Activated T-helper 2 cell treated with anti-CD3 and anti-CD28 coated beads, Interferon-gamma antibody, Interleukin-2, Interleukin-4, amounts not matched to agents 10 μg/mL and 5 μg/mL and 100 μg/mL, durations not matched to agents 14 hours and 24 hours and 36 hours (primary cell): ENCODE measurements at places on chromosomes 5 and 9.

GRCh38 chr5:94209774-94210355 is 408.5 kb downstream of the KIAA0825 start:
- no peak for DNase-seq

DNA sequence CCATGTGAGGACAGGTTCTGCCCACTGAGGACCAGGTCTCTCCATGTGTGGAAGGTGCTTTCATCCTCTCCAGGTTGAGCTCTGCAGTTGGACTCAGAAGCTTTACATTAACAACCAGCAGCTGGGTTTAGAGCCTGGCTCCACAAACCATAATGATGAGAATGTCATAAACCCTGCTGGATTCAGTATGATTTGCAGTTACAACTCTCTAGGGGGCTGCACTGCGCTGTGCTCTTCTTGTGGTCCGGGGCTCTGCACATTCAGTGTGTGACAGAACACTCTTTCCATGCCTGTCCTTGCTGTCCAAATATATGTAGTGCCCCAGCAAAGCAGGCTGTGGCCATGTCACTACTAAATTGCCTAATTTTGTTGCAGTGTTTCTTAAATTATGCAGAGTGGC is 334.3 kb downstream of the ICE1 start:
- no peak for DNase-seq

DNA sequence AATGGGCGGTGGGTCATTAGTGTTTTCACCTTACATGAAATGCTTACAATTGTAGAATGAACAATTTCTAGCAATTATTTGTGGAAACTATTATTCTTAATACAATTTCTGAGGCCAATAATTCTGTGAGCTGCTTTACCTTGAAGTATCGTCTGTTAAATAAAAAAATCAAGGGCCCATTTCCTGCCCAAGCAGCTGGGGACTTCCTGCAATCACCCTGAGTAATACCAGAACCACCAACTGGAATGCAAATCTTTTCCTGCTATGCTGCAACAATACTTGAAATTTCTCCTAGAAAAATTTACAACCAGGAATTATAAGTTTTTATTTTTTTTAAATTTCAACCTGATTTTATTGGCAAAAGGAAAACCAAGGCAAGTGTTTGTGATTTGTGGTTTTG is 52.6 kb downstream of the ADAMTS16 start:
- DNase-seq, result no peak

DNA sequence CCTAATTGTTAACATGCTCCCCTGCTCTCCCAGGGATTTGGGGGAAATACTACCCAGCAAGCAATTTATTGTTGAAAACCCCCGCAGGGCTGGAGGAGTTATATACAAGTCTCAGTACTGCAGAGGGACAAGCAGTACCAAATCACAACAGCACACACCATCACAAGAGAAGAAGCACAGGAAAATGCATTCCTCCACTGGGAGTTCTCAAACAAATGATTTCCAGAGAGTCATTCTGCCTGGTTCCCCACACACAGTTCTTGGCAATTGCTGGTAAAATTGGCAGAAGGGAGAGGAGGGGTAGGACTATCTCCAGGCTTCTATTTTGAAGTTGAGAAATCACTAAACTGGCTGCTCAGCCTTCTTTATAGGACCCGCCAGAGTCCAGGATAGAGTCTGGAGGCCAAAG is 16.8 kb downstream of the SIL1 start:
- no peak for DNase-seq

GRCh38 chr9:94882966-94883641 is 156.6 kb downstream of the AOPEP start:
- no peak for DNase-seq

GRCh38 chr5:50699737-50700136 is 33.3 kb downstream of the PARP8 start:
- no peak for DNase-seq

DNA sequence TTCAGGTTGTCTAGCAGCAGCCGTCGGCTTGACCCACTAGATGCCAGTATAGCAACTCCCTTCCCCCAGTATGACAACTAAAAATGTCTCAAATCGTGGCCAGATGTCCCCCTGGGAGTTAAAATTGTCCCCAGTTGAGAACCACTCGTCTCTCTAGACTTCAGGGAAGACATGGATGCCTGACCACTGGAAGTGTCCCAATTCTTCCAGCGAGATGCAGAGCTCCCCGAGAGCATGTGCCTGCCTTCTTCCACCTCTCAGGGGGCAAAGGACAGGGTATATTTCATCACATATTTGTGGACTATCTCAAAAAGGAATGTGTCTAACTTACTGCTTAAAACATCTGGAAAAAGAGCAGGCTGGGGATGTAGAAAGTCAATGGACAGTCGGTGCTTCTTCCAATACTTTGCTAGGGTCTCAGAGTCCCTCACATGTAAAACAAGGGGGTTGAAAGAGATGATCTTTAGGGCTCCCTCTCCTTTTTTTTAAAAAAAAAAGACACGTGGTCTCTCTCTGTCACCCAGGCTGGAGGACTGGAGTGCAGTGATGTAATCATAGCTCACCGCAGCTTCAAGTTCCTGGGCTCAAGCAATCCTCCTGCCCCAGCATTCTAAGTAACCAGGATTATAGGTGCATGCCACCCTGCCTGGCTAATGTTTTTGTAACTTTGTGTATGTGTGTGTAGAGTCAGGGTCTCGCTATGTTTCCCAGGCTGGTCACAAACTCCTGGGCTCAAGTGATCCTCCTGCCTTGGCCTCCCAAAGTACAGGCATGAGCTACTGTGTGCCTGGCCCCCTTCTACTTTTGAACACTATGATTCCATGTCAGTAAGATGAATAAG is 190.6 kb downstream of the DAB2IP start:
- DNase-seq, result no peak

DNA sequence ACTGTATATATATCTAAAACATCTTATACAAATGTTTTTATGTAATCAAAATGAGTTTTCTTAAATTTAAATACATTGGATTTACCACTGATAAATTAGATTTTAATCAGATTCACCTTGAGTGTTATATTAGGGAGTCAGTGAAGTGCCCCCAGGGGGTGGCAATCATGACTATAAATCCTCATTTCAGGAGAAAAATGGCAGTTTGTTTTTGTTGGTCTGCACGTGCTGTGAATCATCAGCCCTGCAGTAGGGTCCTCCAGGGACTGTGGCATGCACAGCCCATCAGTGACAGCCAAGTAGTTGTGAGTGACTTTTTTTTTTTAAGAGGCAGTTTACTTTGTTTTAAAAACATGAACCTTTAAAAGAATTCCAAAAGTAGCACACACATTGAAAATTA is 65.2 kb downstream of the ZSWIM6 start:
- DNase-seq, result no peak

GRCh38 chr9:111063332-111063731 is 25.1 kb upstream of the LPAR1 start:
- no peak for DNase-seq

GRCh38 chr9:95435074-95435728 is 81.6 kb downstream of the PTCH1 start:
- DNase-seq, result no peak

GRCh38 chr5:117411701-117412100 is 837.1 kb upstream of the SEMA6A start:
- DNase-seq, result no peak

- no peak for DNase-seq
Observed at GRCh38 chr5:139743001-139743771, 52.4 kb upstream of the PSD2 start.

- no peak for DNase-seq
Observed at GRCh38 chr9:131048332-131048731, 39.4 kb downstream of the LAMC3 start.

GRCh38 chr9:32644698-32645097 is 9.2 kb upstream of the TAF1L start:
- DNase-seq, result no peak

GRCh38 chr5:169944922-169945680 is 35.2 kb downstream of the INSYN2B start:
- no peak for DNase-seq

DNA sequence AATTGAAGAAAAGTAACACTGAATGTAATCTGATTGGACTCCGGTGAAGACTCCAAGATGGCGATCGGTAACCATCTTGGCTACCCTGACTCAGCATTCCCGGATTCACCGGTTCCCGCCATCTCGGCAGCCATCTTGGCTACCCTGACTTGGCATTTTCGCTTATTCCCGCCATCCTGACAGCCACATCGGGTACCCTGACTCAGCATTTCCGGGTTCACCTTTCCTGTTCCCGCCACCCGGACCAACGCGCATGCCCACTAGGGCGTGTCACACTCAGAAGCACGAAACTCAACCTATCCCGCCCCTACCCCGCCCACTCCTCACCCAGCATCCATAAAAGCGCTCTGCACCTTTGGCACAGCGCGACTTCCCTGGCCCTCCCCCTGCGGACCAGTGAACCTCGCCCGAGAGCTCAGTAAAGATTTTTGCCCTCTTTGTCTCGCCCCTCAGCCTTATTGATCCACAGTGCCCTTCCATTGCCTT is 17.2 kb downstream of the SPTLC1 start:
- DNase-seq, result peak; percentile 65

GRCh38 chr5:4547547-4547946 is 592.6 kb upstream of the ADAMTS16 start:
- no peak for DNase-seq

DNA sequence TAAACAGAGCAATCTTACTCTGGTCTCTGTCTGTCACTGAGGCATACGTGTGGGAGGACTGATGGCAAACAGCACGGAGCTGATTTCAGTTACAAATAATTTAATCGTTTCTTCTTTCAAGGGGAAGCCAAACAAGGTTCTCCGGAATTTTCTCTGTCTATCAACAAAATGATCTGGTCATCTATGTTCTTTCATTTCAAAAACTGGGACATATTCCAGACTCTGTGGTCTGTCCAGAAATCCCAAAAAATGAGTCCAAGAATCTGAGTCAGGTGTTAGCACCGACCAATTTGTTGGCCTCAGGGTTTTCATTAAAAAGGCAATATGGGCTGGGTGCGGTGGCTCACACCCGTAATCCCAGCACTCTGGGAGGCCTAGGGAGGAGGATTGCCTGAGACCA is 69.9 kb upstream of the ZNF608 start:
- DNase-seq, result no peak

DNA sequence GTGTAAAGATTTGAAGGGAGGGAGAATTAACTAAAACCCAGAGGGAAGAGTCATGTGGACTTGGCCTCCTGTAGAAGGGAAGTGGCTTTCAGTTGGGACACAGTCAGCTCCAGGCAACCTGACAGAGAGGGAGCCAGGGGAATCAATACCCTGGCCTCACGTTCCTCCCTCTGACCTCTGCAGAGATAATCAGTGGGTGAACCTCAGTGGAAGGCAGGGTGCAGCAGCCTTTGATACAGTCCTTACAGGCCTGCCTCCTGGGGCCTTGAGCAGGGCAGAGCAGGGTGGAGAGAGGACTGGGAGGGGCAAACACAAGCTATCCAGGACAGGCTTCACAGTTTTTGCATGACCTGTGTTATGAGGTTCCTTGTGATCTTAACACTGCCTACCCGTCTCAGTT is 61.9 kb upstream of the GPBP1 start:
- no peak for DNase-seq

- no peak for DNase-seq
Observed at GRCh38 chr9:94557376-94557775, 2.5 kb downstream of the PCAT7 start.

DNA sequence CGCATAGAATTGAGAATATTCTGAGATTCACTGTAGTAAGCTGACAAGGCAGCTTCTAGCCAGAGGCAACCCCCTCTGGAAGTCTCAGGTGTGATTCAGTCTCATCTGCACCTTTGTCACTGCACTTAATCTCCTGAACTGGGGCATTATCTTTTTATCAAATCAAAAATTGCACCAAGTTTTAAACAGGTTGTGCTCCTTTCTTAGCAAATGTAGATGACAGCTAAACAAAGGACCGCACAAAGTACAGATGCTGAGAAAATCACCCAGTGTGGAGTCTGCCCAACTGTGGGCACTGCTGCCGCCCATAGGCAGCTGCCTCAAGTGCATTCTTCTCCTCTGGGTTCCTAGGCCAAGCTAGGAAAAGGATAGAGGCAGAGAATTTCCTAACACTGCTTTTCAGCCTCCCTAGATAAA is 51.1 kb downstream of the STARD4 start:
- no peak for DNase-seq

DNA sequence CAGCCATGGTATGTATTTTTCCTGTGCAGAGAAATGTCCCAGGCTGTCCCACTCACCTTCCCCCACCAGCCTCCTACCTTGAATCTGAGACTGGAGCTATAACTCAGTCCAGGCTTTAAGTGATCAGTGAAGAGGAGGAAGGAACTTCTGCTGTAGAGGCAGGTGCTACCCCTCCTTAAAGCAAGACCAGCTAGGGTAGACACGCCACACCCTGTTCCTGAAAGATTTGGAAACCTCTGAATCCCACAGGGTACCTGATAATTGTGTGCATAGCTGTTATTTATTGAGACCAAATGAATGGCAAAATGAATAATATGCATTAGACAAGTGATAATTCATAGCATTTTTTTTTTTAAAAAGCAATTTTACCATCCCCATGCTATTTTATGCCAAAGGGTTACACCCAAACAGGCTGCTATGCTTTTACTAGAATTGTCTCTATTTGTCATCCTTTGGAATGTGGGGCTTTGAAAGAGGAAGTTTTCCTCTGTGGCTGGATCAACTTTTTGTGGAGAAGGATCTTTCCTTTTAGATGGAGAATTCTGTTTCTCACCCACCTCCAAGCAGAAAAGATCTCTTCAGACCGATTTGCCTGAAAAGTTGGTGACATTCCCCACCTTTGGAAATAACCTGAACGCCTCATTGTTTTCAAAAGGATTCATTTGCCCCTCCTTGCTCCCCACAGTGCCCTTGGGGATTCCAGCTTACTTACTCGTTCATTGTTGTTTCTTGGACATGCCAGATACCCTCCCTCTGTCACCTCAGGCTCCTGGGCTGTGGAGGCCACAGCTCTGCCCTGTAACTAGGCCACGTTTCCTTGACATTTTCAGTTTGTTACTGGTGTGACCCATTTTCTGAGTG is 248.7 kb downstream of the NR3C1 start:
- no peak for DNase-seq

DNA sequence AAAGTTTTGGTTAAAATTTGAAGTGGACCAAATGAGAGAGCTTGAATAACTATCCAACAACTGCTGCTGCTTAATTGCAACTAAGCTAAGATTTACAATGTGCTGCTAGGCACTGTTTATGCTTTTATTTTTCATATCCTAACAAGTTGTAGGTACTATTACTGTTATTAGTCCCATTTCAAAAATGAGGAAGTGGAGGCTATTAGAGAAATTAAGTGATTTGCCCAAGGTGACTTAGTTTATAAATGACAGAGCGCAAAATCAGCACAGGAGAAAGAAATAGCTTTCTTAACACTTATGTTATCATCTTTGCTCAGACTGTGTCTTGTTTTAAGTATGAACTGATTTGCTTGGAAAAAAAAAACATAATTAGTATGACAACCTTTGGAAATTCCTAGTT is 23.1 kb downstream of the WDR36 start:
- no peak for DNase-seq

DNA sequence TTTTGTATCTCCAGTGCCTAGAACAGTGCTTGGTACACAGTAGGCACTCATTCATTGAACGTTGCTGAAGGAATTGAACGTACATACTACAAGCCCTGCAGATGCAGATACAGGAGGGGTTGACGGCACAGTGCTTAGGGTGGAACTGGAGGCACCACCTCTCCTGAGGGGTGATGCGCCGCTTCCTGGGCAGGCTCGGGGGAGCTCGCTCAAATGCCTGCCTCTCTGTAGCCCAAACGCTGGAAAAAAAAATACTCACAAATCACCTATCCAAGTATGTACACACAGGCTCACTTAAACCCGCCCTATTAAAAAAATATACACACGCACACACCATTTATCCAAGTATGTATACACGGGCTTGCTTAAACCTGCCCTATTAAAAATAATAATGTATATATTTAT is 536 bp upstream of the COMMD10 start:
- peak; percentile 16 for DNase-seq

- no peak for DNase-seq
Observed at GRCh38 chr9:5994493-5994892, 20.9 kb downstream of the RANBP6 start.

GRCh38 chr9:137021979-137022661 is 5.9 kb downstream of the ABCA2 start:
- peak; percentile 63 for DNase-seq
